ENCODE measurements at places on chromosomes 6 and 20.

DNA sequence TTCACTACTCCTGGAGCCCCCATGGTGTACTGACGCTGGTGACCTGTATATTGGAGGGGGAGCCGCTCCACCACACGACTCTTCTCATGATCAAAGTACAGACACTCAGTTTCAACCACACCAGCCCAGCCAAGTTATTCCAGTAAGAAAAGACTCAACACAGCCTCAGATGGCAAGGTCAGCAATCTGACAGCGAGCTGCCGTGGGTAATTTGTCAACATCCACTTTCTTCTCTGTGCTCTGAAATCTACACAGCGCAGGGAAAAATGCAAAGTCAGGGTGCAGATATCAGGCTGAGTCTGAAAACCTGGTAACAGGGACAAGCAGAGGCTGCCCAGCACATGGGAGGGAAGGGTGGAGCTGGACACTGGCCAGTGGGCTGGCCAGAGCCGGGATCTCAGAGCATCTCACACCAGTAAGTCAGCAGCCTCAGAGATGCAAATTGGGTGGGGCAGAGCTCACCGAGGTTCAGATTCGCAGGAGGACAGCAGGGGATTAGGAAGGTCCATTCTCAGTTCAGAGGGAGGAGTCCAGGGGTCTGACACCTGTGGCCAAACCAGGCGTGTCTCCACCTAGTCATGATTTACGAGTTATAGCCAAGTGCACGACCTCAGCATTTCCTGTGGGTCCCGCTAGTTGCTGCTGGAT, 44.5 kb upstream of the RPS6KA2 start:
- no peak overlapping the region for H3K4me3 ChIP-seq
- no peak for DNase-seq
- no peaks in the 10 kb centered on the region for H3K4me1 ChIP-seq

DNA sequence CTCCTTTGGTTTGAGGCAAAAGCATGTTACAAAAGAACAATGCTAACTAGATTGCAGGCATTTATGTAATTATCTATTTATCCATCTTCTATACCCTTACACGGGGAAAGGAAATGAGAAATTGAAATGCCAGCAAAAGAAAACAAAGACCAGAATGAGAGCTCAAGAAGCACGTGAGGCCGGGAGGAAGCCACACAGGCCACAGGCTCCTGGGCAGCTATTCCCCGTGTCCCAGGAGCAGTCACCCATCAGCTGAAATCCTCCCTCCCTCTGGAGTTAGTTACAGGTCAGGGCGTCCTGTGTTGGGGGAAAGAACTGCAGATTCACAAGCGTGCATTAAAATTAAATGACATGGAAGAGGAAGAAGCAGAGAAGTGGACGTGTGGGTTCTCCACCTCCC, 64.7 kb upstream of the RPS6KA2 start:
- H3K4me3 ChIP-seq, result no peak overlapping the region
- H3K27me3 ChIP-seq, result peaks cover 36% of the 10 kb centered on the region
- no peaks in the 10 kb centered on the region for H3K4me1 ChIP-seq
- no peaks in the 10 kb centered on the region for H3K36me3 ChIP-seq
- DNase-seq, result no peak
- H3K27ac ChIP-seq, result no peak overlapping the region

DNA sequence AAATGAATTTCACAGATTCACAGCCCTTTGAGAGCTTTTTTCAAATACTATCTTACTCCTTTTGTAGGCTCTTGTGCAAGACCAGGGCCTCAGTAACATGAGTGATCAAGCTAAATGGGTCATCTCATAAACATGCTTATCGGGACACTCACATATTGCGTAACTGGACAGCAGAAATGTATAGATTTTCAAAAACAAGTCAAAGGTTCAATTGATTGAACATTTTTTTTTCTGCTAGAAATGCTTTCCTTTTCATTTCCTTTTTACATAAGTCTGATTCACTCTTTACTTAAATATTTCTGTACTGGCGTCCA, 8.7 kb upstream of the SALL4 start:
- no peak overlapping the region for H3K4me3 ChIP-seq
- DNase-seq, result peak; percentile 47
- 0 out of 2 replicates have a peak, but pooled peaks cover 10% of the 10 kb centered on the region for H3K27me3 ChIP-seq
- H3K36me3 ChIP-seq, result no peaks in the 10 kb centered on the region

DNA sequence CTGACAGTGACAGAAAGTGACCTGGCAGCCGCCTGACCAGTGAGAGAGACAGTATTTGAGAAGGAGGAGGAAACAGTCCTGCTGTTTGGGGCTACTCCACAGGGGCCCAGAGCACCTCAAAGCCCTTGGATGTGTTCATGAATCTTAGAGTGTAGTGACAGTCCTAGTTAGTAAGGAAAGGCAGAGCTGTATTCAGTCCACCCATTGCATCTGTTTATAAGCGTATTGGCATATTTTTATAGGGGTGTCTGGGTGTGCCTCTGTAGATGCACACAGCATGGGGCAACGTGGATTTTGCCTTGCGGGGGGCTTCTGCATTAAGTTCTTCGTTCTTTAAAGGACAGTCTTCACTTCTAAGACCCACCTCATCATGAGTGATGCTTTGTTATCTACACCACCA, 44.6 kb upstream of the SLC22A1 start:
- H3K4me1 ChIP-seq, result peaks cover 10% of the 10 kb centered on the region
- H3K27me3 ChIP-seq, result no peaks in the 10 kb centered on the region
- DNase-seq, result no peak
- H3K27ac ChIP-seq, result peak overlapping the region; percentile 52
- H3K36me3 ChIP-seq, result peaks cover 5% of the 10 kb centered on the region

DNA sequence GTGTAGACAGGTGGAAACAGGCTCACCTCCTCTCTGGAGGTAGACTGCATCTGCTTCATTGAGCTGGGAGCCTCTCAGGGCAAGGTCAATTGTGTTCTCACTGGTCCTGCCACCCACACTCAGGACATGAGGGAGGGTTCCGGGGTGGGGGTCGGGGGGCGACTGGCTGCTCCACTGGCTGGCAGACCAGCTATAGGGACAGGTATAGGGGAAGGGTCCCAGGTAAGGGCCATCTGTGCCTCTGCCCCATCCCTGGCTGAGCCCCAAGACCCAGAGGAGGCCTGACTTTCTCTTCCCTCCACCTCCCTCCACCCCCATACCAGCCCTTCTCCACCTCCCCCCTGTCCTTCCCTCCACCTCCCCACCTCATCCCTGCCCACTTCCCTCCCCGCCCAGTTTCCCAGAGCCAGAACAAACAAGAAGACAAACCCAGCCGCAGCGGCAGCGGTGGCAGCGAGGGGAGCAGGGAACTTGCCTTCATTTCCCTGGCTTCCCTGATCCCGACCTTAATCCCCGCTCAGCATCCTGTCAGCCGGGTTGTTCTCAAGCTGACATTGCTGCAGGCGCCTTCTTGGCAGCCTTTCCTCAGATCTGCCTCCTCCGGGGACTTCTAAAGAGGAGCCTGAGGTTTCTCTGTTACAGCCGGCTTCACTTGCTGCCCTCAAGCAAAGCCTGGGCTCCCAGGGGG, 18.3 kb upstream of the FOXP4 start:
- H3K27ac ChIP-seq, result no peak overlapping the region
- H3K27me3 ChIP-seq, result peaks cover 38% of the 10 kb centered on the region
- DNase-seq, result peak; percentile 11

GRCh38 chr20:60224914-60225313, 266.7 kb downstream of the CDH26 start:
- peak; percentile 47 for DNase-seq
- H3K27ac ChIP-seq, result no peak overlapping the region
- no peaks in the 10 kb centered on the region for H3K36me3 ChIP-seq
- no peak overlapping the region for H3K4me3 ChIP-seq
- H3K27me3 ChIP-seq, result no peaks in the 10 kb centered on the region

- peaks cover 16% of the 10 kb centered on the region for H3K4me1 ChIP-seq
- no peak overlapping the region for H3K27ac ChIP-seq
- no peaks in the 10 kb centered on the region for H3K27me3 ChIP-seq
- DNase-seq, result no peak
Measured at GRCh38 chr6:42236682-42237473, 19.2 kb upstream of the MRPS10 start.

GRCh38 chr6:149433881-149434280, 33.8 kb downstream of the SUMO4 start:
- 0 out of 2 replicates have a peak, but pooled peaks cover 10% of the 10 kb centered on the region for H3K4me1 ChIP-seq
- H3K27ac ChIP-seq, result no peak overlapping the region
- H3K27me3 ChIP-seq, result no peaks in the 10 kb centered on the region

DNA sequence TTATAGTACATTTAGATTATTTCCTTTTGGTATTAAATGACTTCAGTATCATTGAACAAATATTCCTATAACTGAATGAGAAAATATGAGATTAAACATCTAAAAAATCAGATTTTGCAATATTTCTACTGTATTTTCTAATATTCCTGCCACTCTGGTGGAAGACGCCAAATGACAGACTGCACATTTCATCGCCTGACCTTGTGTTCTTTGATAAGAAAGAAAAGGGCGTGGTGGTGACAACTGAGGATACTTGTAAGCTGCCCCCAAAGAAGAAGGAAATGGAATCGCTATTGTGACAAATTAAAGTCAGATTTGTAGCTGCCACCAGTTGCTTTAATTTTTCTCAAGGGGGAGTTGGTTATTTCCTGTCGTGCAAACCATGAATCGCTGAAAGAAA, 131.3 kb downstream of the MTFR2 start:
- no peaks in the 10 kb centered on the region for H3K27me3 ChIP-seq
- DNase-seq, result no peak
- H3K4me3 ChIP-seq, result no peak overlapping the region
- H3K4me1 ChIP-seq, result peaks cover 24% of the 10 kb centered on the region
- no peak overlapping the region for H3K27ac ChIP-seq

DNA sequence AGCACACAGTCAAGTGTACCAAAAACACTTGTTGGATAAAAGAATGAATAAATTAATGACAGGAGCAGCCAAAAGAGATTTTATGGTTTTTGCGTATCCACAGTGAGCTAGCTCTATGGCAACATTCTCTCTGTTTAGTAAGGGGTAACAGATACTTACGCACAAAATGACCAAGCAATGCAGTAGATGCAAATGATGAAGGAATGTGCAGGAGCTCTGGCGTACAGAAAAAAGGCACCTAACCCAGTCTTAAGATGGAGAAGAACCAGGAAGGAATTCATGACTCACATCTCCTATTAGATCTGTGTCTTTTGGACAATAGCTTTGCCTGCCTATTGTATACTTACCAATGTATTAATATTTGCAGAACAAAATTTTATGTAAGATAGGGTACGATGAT, 191.9 kb upstream of the PREP start:
- no peaks in the 10 kb centered on the region for H3K36me3 ChIP-seq
- no peak overlapping the region for H3K27ac ChIP-seq
- no peaks in the 10 kb centered on the region for H3K27me3 ChIP-seq
- no peak overlapping the region for H3K4me3 ChIP-seq
- DNase-seq, result peak; percentile 45

DNA sequence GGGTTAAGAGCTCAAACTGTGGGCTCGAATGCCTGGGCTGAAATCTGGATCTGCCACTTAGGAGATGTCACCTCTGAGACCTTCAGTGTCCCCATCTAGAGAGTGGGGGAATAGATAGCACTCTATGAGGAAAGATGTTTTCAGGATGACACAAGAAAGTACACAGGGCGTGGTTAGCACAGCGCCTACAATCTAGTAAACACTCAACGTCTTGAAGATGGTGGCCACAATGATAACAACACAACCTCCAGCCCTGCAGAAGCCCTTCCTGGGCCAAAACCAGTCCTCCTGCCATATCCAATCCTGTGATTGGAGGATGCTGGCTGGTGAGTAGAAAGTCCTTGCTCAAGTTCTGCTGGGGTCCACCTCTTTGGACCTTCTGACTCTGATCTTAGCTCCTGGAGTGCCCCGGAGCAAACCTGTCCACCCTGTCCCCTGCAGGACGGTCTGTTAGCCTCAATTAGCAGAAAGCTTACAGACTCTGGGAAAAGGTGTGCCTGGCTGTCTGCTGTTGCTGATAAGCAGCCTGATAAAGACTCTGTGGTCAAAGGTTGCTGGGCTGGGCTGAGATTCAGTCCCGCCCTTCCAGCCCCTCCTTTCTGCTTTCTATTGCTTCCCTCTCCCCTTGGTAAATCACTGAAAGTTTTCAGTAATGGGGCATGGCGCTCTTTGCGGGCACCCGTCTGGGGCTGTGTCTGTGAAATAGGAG, 8.2 kb downstream of the EDN3 start:
- DNase-seq, result no peak
- no peak overlapping the region for H3K27ac ChIP-seq
- H3K36me3 ChIP-seq, result no peaks in the 10 kb centered on the region
- no peaks in the 10 kb centered on the region for H3K4me1 ChIP-seq
- no peak overlapping the region for H3K4me3 ChIP-seq
- no peaks in the 10 kb centered on the region for H3K27me3 ChIP-seq

DNA sequence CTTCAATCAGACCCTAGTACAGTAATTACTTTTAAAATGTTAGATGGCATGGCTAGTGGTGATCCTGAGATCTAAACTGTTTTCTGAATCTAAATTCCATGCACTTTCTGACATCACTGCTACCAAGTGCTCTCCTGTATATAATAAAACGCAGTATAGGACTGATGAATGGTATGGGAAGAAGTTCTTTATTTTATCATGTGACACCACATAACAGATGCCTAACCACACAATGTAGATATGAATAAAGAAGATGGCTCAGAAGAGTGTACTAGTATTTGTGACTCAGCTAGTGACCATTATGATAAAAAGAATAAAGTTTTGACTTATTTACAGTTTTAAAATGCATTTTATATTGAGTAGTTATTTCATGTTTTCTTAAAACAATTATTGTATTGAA, 8.5 kb downstream of the NDUFAF4 start:
- H3K27me3 ChIP-seq, result no peaks in the 10 kb centered on the region
- no peaks in the 10 kb centered on the region for H3K4me1 ChIP-seq
- H3K36me3 ChIP-seq, result peaks cover 21% of the 10 kb centered on the region
- H3K27ac ChIP-seq, result no peak overlapping the region

- peak; percentile 65 for DNase-seq
- no peaks in the 10 kb centered on the region for H3K27me3 ChIP-seq
Measured at GRCh38 chr20:61560361-61560853, 308.3 kb downstream of the CDH4 start.

DNA sequence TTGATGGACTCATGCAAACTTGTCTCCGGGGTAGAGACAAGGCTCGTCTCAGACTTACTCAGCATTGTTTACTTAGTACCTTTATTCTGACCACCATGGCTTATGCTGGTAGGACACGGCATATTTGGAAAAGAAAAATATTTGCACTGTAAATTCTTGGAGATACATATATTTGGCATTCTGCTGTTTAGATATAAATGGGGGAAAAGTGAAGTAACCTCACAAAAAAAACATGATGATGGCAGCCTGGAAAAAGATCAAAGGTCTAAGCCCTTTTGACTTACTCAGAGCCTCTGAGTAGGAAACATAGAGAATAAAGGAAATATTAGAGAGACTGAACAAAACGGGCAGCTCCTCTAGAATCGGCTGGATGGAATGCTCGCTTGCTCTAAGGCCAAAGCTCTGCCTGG, 32.5 kb downstream of the PDE10A start:
- no peak overlapping the region for H3K4me3 ChIP-seq
- H3K27ac ChIP-seq, result no peak overlapping the region
- no peaks in the 10 kb centered on the region for H3K27me3 ChIP-seq

GRCh38 chr20:20492521-20493332, 124.8 kb downstream of the INSM1 start:
- no peak overlapping the region for H3K27ac ChIP-seq
- H3K27me3 ChIP-seq, result no peaks in the 10 kb centered on the region
- peaks cover 13% of the 10 kb centered on the region for H3K4me1 ChIP-seq
- no peak for DNase-seq
- no peaks in the 10 kb centered on the region for H3K36me3 ChIP-seq

All from GM23248 (cell line).